M059J (cell line): ENCODE measurements at places on chromosomes 7 and 10. TPM values are rescaled to one million over a fixed set of nuclear protein-coding genes. Genes with fewer than 3 reads are reported as not detected.

Gene PPP1R17
- total RNA-seq = not detected in 2 replicates

Gene DNAJC30
- 1.1 and 1.8 TPM in 2 replicates for total RNA-seq

Gene GBX1
- total RNA-seq = not detected in 2 replicates

Gene GJD4
- not detected in 2 replicates for total RNA-seq

Gene AKR1C8
- not detected in 2 replicates for total RNA-seq

Gene GRM3
- total RNA-seq = not detected in 2 replicates

Gene H2BK1
- total RNA-seq = not detected in 2 replicates

Gene RAPGEF5
- total RNA-seq = 0.22 and 0.47 TPM in 2 replicates

Gene MRPL43
- total RNA-seq = 78.0 and 80.2 TPM in 2 replicates

Gene LIPK
- total RNA-seq = not detected in 2 replicates

Gene PIP
- not detected in 2 replicates for total RNA-seq

Gene NKX1-2
- 0.02 and 0.30 TPM in 2 replicates for total RNA-seq

Gene SLC13A4
- total RNA-seq = 0.52 TPM in 1 of 2 replicates, not detected in the other

Gene SUN3
- total RNA-seq = 0.59 TPM in 1 of 2 replicates, not detected in the other

Gene STEAP1
- total RNA-seq = 17.3 and 30.8 TPM in 2 replicates

Gene DYDC2
- total RNA-seq = not detected in 2 replicates

Gene ABCB4
- 3.8 and 4.6 TPM in 2 replicates for total RNA-seq

Gene SPDYE8
- not detected in 2 replicates for total RNA-seq

Gene NUP205
- 82.5 and 109 TPM in 2 replicates for total RNA-seq

Gene PNLIPRP1
- not detected in 2 replicates for total RNA-seq

Gene ARHGEF35
- total RNA-seq = not detected in 2 replicates

Gene MTERF1
- 9.3 and 14.7 TPM in 2 replicates for total RNA-seq

Gene ICA1
- not detected in 2 replicates for total RNA-seq

Gene SAMD9
- 131 and 132 TPM in 2 replicates for total RNA-seq

Gene MOGAT3
- total RNA-seq = not detected in 2 replicates

Gene MBL2
- total RNA-seq = 0.02 TPM in 1 of 2 replicates, not detected in the other

Gene R3HCC1L
- total RNA-seq = 8.9 and 14.1 TPM in 2 replicates

Gene SEMA3E
- not detected in 2 replicates for total RNA-seq

Gene PRR15
- total RNA-seq = 0.17 TPM in 1 of 2 replicates, not detected in the other

Gene HOXA3
- total RNA-seq = 0.86 and 8.6 TPM in 2 replicates

Gene HOGA1
- 0.12 and 0.71 TPM in 2 replicates for total RNA-seq

Gene NPC1L1
- total RNA-seq = not detected in 2 replicates

Gene MTG1
- 22.4 and 26.8 TPM in 2 replicates for total RNA-seq

Gene SOSTDC1
- not detected in 2 replicates for total RNA-seq

Gene GPER1
- 0.22 and 0.25 TPM in 2 replicates for total RNA-seq

Gene KLF14
- not detected in 2 replicates for total RNA-seq

Gene ARMC10
- 56.9 and 57.2 TPM in 2 replicates for total RNA-seq

Gene TAX1BP1
- 106 and 139 TPM in 2 replicates for total RNA-seq

Gene MPP7
- total RNA-seq = 0.94 and 1.7 TPM in 2 replicates

Gene HYCC1
- total RNA-seq = 76.4 and 136 TPM in 2 replicates

Gene SHTN1
- 3.8 and 9.0 TPM in 2 replicates for total RNA-seq

Gene NYAP1
- total RNA-seq = 0.02 TPM in 1 of 2 replicates, not detected in the other

Gene TFEC
- 0.02 and 0.32 TPM in 2 replicates for total RNA-seq

Gene ZNF777
- 6.3 and 9.9 TPM in 2 replicates for total RNA-seq

Gene ANKRD30A
- total RNA-seq = not detected in 2 replicates
